ENCODE measurements at places on chromosomes 11 and 22. TPM values are rescaled to one million over a fixed set of nuclear protein-coding genes. Genes with fewer than 3 reads are reported as not detected.

The CAPN5 gene
- total RNA-seq: 13.4 TPM

The CLDN5 gene
- total RNA-seq: 74.5 TPM

The POU2AF2 gene
- not detected for total RNA-seq

The C22orf23 gene
- not detected for total RNA-seq

The SCUBE2 gene
- 13.2 TPM for total RNA-seq

The MOV10L1 gene
- 5.6 TPM for total RNA-seq

The C22orf15 gene
- 0.88 TPM for total RNA-seq

The MUC6 gene
- total RNA-seq: not detected

The CALCA gene
- not detected for total RNA-seq

Measured in camera-type eye (tissue), 1 donor.